ENCODE measurements at places on chromosomes 11 and 22.

DNA sequence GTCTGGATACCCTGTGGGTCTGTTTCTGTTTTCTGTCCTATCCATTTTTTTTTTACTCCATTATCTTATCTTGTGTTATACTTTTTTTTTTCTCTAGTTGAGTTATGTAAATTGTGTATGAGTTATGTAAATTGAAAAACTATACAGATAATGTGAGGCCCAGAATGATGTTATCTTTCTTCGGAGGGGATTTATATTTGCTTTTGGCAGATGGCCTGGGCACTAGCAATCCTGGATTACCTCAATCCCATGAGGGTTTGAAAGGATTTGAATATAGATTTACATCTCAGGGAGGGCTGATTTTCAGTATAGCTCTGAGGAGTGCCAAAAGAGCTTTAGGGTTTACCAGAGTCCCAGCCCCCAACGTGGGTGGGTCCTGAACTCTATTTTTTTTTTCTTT lies 71.0 kb downstream of the CSTPP1 start:
- DNase-seq = no peak

GRCh38 chr22:27918341-27919221 lies 475 bp downstream of the PITPNB start:
- peak; percentile 62 for DNase-seq

DNA sequence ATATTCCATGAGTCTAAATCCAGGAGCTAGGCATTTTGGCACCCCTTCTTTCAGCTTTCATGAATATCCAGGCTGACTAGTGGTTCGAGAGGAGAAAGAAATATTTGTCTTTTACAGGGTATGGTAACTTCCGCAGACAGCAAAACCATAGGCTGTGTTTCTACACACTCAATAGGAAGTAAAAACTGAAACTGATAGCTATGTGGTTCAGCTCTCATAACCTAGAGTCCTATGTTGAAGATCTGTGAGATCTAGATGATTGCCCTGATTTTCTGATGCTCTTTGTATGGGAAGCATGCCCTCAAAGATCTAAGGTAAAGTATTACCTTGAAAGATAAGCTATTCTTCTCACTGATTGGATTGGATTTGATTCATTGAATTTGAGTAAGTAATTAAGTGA lies 118.3 kb downstream of the CD44 start:
- DNase-seq = no peak

GRCh38 chr22:30945653-30946052 lies 22.9 kb downstream of the MORC2 start:
- DNase-seq = no peak

DNA sequence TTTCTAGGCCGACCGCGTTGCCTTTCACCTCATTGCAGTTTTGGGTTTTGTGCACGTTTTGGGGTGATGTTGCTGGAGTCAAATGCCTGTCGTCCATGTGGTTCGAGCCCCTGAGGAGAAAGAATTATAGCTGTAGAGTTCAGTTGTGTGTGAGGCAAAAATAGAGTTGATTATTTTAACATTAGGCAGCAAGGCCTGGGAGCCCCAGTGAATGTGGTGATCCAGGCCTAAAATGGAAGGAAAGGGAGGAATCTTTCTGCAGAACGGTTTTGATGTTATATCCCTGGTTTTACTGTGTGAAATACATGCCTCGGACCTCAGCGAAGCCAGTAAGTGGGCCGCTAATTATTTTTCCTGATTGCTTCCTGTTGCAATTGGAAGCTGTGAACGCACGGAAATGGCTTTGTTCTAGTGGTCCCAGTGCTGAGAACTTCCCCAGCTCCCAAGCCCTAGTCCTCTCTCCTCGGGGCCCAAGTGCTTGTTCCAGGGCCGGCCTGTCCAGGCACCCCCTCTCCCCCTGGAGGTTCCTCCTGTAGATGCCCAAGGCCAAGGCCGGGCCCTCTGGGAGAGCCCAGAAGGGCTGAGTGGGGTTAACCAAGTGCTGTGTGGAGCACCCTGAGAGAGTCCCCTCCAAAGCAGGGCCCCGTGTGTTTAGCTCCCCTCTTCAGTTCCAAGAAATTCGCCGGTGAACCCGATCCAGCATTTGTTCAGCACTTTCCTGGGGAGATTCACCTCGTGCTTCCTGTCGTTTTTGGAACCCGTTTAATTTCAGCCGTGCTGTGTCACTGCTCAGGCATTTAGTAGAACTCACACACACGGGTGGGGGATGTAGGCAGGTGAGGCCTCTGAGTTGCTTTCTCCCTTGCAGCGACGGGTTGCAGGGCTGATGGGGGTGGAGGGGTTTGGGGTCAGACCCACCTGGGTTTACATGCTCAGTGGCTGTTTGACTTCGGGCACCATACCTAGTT lies 2.1 kb downstream of the LRP5 start:
- no peak for DNase-seq

- DNase-seq = no peak
These were observed 76.4 kb upstream of the MTNR1B start for GRCh38 chr11:92892802-92893684.

GRCh38 chr11:75326439-75326810 lies 25.0 kb downstream of the ARRB1 start:
- peak; percentile 24 for DNase-seq

DNA sequence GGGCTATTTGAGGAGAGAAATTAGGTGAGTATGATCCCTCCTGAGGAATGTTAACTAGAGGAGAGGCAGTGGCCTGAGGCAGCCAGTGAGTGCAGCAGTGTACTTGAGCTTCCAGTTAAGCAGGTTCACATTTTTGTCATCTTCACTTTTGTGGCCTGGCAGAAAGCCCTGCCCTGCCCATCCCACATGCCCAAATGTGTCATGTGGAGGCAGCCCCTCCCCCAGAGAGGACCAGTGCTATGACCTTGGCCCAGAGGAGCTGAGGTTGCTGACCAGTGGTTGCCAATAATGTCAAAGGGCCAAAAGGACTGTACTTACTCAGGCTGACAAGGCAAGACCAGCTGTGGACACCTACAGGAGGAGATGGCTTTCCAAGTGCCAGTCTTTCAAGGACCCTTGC lies 17.6 kb upstream of the GRK2 start:
- DNase-seq = no peak

DNA sequence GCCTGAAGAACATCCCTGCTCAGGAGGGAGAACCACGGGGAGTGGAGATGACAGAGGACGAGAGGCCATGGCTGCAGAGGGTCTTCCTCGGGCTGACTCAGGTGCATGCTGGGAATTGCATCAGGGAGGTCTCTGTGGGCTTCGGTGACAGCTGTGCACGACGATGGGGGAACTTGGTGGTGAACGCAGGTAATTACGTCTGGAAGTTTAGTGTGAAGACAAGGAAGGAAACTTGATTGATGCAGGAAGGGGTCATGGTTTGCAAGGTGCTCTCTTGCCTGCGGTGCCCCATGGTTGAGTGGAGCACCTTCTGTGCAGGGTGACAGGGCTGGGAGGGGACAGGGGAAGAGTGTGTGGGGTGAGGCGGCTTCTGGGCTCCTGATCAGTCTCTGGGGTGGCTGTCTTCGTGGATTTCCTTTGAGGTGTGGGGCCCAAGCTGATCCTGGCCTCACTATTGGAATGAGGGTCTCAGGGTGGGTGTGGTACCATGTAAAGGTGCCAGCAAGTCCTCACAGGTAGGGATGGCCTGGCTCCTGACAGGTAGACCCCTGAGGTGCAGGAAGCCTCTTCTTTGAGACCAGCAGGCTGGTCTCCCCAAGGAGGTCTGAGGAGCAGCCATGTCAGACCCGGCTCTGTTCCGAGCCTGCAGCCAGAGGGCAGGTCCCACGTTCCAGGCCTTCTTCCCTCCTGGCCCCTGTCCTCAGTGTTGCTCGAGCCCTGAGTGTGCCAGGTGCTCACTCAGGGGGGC lies 1020.1 kb downstream of the TBC1D22A start:
- DNase-seq = no peak

DNA sequence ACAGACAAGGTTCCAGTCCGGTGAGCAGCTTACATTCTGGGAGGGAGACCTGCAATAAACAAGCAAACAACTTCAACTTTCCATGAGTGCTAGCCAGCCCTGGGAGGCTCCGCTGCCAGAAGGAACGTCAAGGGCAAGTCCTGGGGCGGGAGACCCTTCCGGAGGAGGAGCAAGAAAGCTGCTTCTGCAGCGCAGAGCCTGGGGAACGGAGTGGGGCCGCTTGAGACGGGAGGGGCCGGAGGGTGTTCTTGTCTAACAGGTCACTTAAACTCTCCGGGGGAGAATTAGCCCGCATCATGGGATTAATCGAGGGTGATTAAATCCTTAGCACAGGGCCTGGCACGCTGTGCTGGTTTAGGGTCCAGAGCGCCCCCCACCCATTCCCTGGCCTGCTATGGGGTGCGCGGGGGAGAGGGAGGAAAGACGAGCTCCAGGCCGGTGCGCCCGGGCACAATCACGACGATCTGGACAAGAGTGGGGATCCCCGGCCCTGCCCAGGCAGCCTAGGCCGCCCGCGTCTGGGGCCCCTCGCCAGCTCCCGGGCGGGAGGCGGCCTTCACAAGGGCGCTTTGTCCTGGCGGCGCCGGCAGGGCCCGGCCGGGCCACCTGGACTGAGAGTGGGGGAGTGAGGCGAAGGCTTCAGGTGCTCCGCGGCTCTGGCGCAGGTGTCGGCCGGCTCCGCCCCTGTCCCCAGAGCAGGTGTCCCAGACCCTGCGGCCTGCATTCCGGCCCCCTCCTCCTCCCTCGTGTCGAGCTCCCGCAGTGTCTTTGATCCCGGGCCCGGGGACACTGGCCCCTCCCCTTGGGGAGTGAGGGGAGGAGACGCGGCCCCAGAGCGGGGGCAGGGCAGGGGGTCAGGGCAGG lies 663 bp upstream of the LARGE2 start:
- DNase-seq = no peak

- DNase-seq = no peak
These were observed 169.9 kb downstream of the CTTN start for GRCh38 chr11:70568035-70568813.

- no peak for DNase-seq
These were observed 65.8 kb upstream of the SEPTIN5 start for GRCh38 chr22:19648419-19648929.

Data from stimulated activated CD4-positive, alpha-beta T cell treated with anti-CD3 and anti-CD28 coated beads, Interleukin-4, amount 100 ng/mL, for 1 hour (primary cell).